Thymus (tissue), 14 donors: ENCODE measurements at places on chromosomes 2 and 18. TPM values are rescaled to one million over a fixed set of nuclear protein-coding genes. Genes with fewer than 3 reads are reported as not detected.
A peak's percentile ranks its signal among the peaks of the same experiment; 100 is the strongest.

- H3K36me3 ChIP-seq = peaks cover 22% of the 10 kb centered on the region
- no peak overlapping the region for H3K4me3 ChIP-seq
- DNase-seq = peak; percentile 24
- H3K27me3 ChIP-seq = no peaks in the 10 kb centered on the region
- H3K27ac ChIP-seq = no peak overlapping the region
Observed at GRCh38 chr2:135709992-135710391, 31.7 kb upstream of the UBXN4 start.

DNA sequence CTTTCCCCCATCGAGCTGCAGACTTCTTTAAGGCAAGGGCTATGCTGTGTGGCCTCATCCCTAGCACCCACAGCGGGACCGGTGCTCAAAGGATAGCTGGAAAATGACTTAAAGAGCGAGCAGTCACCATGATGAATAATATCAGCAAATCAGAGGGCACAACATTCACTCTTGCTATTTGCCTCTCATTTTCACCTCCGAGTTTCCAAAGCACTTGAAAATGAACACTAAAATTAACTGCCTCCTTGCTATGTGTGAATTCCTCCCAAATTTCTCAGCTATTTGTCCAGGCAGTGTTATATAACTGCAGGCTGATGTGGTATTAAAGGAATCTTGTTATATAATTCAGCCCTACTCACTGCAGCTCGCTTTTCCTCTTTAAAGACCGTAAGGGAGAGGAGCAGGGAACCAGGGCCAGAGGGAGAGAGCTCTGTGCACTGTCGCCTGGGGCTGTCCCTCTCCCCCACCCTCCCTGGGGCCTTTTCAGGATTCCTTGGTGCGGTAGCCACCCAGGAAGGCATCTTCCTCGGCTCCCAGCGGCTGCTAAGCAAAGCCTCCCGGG is 1.4 kb downstream of the CYS1 start:
- H3K4me1 ChIP-seq = no peaks in the 10 kb centered on the region
- H3K36me3 ChIP-seq = no peaks in the 10 kb centered on the region
- DNase-seq = no peak

DNA sequence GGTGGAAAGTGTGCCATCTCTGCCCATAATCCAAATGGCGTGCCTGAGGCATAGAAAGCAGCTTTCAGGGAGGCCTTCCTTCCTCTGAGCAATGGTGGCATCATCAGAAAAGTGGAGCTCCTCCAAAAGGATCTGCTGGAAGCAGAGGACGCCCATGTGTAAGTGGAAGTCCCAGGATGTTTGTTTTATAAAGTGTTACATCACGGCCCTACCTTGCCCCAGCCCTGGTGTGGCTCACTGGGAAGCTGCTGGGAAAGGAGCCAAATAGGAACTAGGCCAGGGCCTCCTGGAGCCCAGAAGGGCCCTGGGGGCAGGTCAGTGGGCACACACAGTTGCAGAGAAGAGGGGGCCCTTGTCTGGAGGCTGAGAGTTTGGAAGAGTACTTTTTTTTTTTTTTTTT is 4.2 kb upstream of the ODC1 start:
- peaks cover 43% of the 10 kb centered on the region for H3K4me1 ChIP-seq
- no peak overlapping the region for H3K4me3 ChIP-seq
- H3K27me3 ChIP-seq = no peaks in the 10 kb centered on the region
- no peak for DNase-seq
- no peak overlapping the region for H3K27ac ChIP-seq

GRCh38 chr2:99776906-99777646 is 287.3 kb upstream of the REV1 start:
- no peaks in the 10 kb centered on the region for H3K27me3 ChIP-seq
- no peak overlapping the region for H3K4me3 ChIP-seq
- no peaks in the 10 kb centered on the region for H3K36me3 ChIP-seq
- H3K4me1 ChIP-seq = peaks cover 10% of the 10 kb centered on the region
- DNase-seq = no peak

DNA sequence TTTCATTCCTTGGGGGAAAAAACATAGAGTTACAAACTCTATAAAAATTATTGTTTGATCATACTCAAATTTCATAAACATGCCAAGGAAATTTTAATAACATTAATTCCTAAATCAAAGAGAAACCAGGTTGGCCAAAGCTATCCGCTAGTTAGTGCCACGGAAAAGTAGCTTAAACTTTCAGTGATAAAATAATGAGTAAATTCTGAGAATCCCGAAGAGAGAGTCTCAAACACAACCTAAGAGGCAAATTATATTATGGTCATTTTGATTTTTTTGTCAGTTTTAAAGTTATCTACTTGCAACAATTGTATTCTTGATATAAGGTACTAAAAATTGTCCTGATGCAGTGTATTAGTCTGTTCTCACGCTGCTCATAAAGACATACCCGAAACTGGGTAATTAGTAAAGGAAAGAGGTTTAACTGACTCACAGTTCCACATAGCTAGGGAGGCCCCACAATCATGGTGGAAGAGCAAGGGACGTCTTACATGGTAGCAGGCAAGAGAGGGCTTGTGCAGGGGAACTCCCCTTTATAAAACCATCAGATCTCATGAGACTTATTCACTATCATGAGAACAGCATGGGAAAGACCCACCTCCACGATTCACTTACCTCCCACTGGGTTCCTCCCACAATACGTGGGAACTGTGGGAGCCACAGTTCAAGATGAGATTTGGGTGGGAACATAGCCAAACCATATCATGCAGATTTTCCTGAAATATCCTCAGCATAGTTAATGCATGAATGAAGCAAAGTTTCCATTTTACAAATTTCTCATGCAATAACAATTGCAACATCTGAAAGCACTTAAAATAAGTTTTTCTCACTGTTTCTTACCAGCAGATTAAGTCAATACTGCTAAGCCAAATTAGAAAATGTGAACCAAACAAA is 205.9 kb upstream of the STK17B start:
- no peaks in the 10 kb centered on the region for H3K36me3 ChIP-seq
- no peak overlapping the region for H3K27ac ChIP-seq
- no peak for DNase-seq
- H3K27me3 ChIP-seq = no peaks in the 10 kb centered on the region

DNA sequence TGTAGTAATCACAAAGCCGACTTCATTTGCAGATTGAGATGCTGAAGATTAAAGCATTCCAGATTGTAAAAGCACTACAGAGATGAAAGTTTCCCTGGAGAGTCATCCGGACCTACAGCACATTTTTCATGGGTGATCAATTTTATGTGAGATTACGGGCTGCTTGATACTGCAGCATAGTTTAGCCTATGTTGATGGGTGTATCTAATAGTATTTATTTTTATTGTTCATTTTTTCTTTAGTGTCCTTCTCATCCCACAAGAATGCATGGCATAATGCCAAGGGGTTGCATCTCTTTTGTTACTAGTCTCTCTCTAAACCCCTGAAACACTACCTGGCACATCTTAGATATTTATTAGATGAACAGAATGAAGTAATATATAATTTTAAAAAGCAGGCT is 240.4 kb downstream of the MBD2 start:
- no peak overlapping the region for H3K4me3 ChIP-seq
- H3K27ac ChIP-seq = no peak overlapping the region
- no peaks in the 10 kb centered on the region for H3K27me3 ChIP-seq
- H3K36me3 ChIP-seq = no peaks in the 10 kb centered on the region
- DNase-seq = no peak

GRCh38 chr2:209578394-209579001 is 154.7 kb downstream of the MAP2 start:
- no peak overlapping the region for H3K27ac ChIP-seq
- no peaks in the 10 kb centered on the region for H3K4me1 ChIP-seq
- H3K27me3 ChIP-seq = no peaks in the 10 kb centered on the region
- DNase-seq = no peak
- H3K4me3 ChIP-seq = no peak overlapping the region

DNA sequence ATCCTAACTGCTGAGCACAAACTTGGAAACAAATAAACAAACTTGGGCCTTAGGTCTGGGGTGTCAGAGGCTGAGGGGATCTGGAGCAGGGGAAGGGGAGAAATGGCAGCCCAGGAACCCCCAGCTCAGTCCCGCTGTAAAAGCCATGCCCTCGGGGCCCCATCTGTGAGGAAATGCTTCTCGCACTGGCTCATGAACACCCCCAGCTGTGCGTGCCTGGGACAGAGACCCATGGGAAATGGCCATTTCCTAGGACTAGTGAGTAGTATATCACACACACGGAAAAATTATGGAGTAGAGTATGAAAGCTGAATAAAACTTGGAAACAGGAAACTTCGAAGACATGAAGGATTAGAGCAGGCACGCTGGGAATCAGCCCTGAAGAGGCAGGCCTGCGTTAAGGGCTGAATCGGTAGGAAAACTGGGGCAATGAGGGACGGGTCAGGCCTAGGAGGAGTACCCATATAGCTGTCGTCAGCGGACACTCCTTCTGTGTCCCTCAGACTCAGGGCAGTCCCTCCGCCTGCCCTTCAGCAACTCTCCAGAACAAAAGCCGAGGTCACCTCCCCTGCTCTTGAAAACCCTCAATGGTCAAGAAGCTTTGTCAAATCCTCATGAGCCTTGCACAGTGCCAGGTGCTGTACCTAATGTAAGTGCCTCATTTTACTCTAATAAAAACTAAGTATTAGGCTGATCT is 120.8 kb upstream of the ODC1 start:
- H3K36me3 ChIP-seq = peaks cover 39% of the 10 kb centered on the region
- H3K4me3 ChIP-seq = no peak overlapping the region
- H3K27ac ChIP-seq = no peak overlapping the region
- no peak for DNase-seq

DNA sequence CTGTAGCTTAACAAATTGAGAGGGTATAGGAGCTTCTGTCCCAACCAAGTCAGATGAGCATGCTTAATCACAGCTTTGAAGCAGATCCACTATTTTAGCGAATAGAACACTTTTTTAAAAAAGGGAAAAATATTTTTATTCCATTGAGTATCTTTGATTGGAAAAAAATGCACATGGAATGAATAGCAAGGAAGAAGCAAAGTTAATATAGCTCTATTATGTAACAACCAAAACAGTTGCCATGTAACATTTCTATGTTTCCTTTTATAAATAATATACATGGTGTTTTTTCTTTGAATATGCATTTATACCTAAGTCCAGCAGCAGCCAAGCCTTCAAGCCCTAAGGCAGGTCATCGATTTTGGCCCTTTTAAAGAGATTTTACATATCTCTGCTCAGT is 21.4 kb upstream of the SPTBN1 start:
- no peak for DNase-seq
- no peak overlapping the region for H3K27ac ChIP-seq
- no peak overlapping the region for H3K4me3 ChIP-seq
- H3K27me3 ChIP-seq = no peaks in the 10 kb centered on the region

GRCh38 chr2:216279031-216279430 is 93.3 kb downstream of the MARCHF4 start:
- H3K27ac ChIP-seq = no peak overlapping the region
- no peaks in the 10 kb centered on the region for H3K27me3 ChIP-seq
- no peak for DNase-seq
- no peak overlapping the region for H3K4me3 ChIP-seq
- no peaks in the 10 kb centered on the region for H3K4me1 ChIP-seq

- H3K27ac ChIP-seq = no peak overlapping the region
- no peak overlapping the region for H3K4me3 ChIP-seq
- H3K27me3 ChIP-seq = no peaks in the 10 kb centered on the region
- DNase-seq = no peak
- H3K36me3 ChIP-seq = no peaks in the 10 kb centered on the region
Observed at GRCh38 chr2:209988010-209988409, 14.4 kb upstream of the RPE start.

- H3K4me3 ChIP-seq = no peak overlapping the region
- H3K27ac ChIP-seq = no peak overlapping the region
- peaks cover 13% of the 10 kb centered on the region for H3K36me3 ChIP-seq
- DNase-seq = no peak
- no peaks in the 10 kb centered on the region for H3K4me1 ChIP-seq
- H3K27me3 ChIP-seq = no peaks in the 10 kb centered on the region
Observed at GRCh38 chr2:183185534-183185933, 61.3 kb downstream of the NUP35 start.

DNA sequence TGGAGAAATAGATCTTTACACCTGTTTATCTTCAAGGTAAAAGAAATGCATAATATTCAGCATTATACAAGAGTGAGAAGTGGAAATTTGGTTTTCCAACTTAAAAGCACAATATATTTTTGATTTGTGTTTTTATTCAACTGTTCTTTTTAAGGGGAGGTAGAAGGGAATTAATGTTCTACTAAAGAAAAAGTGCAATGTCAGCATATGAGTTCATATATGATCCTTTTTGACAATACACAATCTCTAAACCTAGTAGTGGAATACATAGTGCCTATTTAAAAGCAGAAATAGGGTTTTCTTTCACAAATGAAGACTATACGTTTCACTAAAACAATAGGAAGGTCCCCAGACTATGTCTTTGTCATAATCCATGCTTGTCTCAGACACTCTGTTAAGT is 63.2 kb upstream of the ATP5MC3 start:
- H3K4me1 ChIP-seq = no peaks in the 10 kb centered on the region
- H3K27me3 ChIP-seq = no peaks in the 10 kb centered on the region
- H3K4me3 ChIP-seq = no peak overlapping the region
- H3K36me3 ChIP-seq = no peaks in the 10 kb centered on the region
- no peak overlapping the region for H3K27ac ChIP-seq
- DNase-seq = no peak

GRCh38 chr2:6574121-6574520 is 291.6 kb downstream of the CMPK2 start:
- no peak for DNase-seq
- H3K36me3 ChIP-seq = no peaks in the 10 kb centered on the region
- no peak overlapping the region for H3K27ac ChIP-seq
- H3K4me1 ChIP-seq = no peaks in the 10 kb centered on the region
- H3K4me3 ChIP-seq = no peak overlapping the region

- H3K4me3 ChIP-seq = no peak overlapping the region
- DNase-seq = no peak
- no peak overlapping the region for H3K27ac ChIP-seq
- no peaks in the 10 kb centered on the region for H3K4me1 ChIP-seq
- H3K27me3 ChIP-seq = no peaks in the 10 kb centered on the region
Observed at GRCh38 chr2:1990724-1991123, 246.4 kb upstream of the PXDN start.

DNA sequence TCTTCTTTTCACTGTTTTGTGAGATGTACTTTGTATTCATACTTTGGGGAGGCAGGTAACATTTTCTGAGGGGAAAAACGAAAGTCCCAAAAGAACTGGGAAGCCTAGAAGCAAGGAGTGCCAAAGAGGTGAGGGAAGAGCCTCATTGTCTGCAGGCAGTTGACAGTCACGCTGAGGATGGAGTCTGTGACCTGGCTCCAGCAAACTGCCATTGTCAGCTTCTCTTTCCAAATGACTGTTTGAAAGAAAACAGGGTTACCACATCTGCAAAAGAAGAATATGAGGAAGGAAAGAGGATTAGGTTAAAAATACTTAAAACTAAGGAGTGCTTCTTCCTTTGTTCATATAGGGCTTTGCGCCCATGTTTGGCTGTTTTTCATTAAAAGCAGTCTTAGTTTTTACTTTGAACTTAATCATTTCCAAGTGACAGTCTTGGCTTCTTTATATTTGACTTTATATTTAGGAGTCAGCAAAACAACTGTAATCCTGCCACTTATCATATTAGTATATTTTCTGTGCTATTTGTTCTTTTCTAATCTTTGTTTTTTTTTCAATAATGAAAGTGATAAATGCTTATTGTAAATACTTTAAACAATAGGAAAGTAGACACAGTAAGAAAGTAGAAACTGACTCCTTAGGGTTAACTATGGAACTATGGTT is 35.0 kb downstream of the CERS6 start:
- no peaks in the 10 kb centered on the region for H3K27me3 ChIP-seq
- H3K27ac ChIP-seq = peak overlapping the region; percentile 73
- H3K4me3 ChIP-seq = peak overlapping the region; percentile 32
- no peak for DNase-seq

The AOX1 gene
- 0.42 TPM for total RNA-seq

The PER2 gene
- total RNA-seq = 3.0 TPM

The TRIM43 gene
- total RNA-seq = 0.66 TPM

The TOGARAM2 gene
- total RNA-seq = 0.90 TPM

The SCN3A gene
- 5.9 TPM for total RNA-seq

The CD8B2 gene
- total RNA-seq = 22.1 TPM

The SIGLEC15 gene
- 0.42 TPM for total RNA-seq
